NCI-H2227 treated with DMSO at 0.1 percent for 48 hours (cell line): ENCODE measurements at places on chromosomes 7 and 10.

DNA sequence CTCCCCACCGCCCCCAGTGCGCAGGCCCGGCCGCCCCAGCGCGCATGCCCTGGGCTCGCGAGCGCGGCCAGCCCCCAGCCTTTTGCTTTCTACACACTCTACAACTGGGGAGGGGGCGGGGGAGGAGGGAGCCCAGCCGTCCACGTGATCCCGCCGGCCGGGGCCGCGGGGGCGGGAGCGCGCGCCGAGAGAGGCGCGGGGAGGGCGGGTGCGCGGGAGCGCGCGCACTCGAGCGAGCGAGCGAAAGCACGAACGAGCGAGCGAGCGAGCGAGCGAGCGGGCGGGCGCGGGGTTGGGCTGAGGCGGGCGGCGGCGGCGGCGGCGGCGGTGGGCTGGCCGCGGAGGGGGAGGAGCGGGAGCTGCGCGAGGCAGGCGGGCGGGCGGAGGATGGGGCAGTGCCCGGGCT lies at the start of gene AUTS2:
Gene AUTS2, plus strand, starts transcription at position 395 of the 406 bp plus-strand sequence. CDS start 1,179 bp downstream, outside the sequence.
- peak; percentile 96 for DNase-seq

DNA sequence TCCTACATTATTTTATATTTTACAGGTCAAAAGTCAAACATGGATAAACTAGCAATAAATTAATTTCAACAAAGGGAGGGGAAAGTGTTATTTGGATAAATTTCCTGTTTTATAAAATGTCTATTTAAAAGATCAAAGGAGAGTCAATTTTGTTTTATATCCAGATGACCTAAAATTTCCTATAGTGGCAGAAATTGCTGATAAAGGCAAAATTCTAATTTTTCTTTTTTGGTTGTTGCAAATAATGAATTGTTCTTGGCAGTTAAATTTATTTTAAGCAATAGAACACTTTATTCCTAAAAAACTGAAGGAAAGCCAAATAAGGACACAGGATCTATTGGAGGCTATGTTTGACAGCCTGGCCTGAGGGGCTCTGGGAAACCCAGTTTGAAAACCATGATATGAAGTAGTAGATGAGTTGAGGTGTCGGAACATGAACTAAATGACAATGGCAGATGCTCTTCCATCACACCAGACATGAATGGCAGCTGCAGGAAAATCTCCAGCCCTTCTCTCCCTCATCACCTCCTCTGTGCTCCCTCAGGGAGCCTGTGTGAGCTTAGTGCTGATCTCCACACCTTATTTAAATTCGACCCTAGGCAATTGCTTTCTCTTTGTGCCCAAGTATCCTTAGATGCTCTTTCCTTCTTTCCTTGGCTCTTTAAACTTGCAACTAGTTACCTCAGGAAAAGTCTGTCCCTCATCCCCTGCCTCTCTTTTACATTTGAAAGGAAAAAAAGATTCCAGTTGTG lies 395.0 kb downstream of the THSD7A start:
- no peak for DNase-seq

DNA sequence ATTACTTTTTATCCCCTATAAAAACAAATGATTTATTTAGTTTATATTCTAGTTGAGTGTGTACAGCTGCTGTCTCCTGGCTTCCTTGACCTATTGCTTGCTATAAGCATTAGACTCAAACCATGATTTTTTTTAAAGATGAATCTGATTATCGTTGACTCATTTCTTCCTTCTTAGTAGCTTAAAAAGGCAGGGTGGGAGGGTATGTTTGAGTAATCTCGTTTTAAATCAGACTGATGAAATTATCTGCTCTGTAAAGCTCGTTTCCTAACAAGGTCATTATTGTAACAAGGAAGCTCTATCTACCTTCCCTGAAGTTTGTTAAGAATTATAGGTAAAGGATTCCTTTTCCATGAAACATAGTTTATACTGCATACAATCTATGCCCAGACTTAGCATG lies 276.3 kb upstream of the KCND2 start:
- no peak for DNase-seq

- no peak for DNase-seq
These were observed 245.2 kb downstream of the DOCK4 start for GRCh38 chr7:111960984-111961383.

GRCh38 chr7:105675934-105676371 lies 94.7 kb upstream of the EFCAB10 start:
- DNase-seq, result no peak

DNA sequence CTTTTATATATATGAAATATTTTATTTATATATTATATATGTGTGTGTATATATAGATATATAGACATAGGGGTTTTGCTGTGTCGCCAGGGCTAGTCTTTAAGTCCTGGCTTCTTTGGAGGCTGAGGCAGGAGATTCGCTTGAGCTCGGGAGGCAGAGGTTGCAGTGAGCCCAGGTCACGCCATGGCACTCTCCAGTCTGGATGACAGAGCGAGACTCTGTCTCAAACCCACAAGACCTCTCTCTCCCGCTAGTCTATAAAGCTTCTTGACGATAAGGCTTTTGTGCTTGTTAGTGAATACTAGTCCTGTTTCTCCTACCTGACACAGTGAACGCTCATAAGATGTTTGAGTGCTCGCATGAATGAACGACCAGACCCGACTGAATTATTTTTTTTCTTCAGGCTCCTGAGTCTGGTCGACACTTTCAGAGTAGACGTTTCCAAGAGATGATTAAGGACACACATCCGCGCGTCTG lies 577 bp upstream of the DDX21 start:
- DNase-seq, result peak; percentile 67

GRCh38 chr7:1752111-1752510 lies 82.0 kb downstream of the ELFN1 start:
- no peak for DNase-seq

- no peak for DNase-seq
These were observed 2.3 kb upstream of the SH2B2 start for GRCh38 chr7:102284399-102284798.

GRCh38 chr7:145269418-145270161 lies 433.7 kb upstream of the TPK1 start:
- no peak for DNase-seq

GRCh38 chr7:107690611-107691010 lies 30.0 kb downstream of the SLC26A4 start:
- DNase-seq, result no peak

- no peak for DNase-seq
These were observed 235.7 kb upstream of the TCERG1L start for GRCh38 chr10:131547129-131547799.

GRCh38 chr7:140616328-140616727 lies 24.3 kb downstream of the DENND2A start:
- DNase-seq, result peak; percentile 96

GRCh38 chr10:43411536-43411935 lies 2.5 kb upstream of the HNRNPF start:
- DNase-seq, result no peak

- DNase-seq, result peak; percentile 10
These were observed 578.5 kb downstream of the SDK1 start for GRCh38 chr7:3879355-3880075.

DNA sequence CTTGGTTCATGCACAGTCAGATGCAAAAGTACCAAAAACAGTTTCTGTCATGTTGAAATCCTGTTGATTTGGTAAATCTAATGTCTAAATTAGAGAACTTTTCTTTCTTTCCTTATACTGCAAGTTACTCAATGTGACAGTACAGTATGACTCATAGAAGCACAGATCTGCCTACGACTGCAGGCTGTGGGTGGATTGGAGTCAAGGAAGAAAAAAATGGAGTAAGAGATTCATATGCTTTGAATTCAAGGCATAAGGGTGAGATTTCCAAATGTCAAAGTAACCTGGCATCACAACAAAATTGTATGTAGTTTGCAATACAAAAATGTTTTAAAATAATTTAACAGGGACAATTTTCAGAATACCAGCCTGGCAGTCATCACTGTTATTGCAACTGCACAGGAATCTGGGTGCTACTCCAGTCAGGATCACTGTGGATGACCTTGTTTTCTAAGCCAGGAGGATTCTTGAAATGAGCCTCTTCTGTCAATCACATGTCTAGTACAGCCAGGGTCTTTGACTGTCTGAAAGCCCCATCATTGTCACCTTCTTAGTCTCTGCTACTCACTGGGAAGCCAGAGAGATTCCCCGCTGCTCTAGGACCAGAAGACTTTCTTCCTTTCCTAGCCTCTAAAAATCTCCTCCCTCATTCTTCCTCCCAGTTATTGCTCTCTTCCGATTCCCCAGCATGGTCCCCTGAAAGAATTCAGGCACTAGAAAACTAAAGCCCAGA lies 83.6 kb downstream of the CD36 start:
- DNase-seq, result peak; percentile 24

DNA sequence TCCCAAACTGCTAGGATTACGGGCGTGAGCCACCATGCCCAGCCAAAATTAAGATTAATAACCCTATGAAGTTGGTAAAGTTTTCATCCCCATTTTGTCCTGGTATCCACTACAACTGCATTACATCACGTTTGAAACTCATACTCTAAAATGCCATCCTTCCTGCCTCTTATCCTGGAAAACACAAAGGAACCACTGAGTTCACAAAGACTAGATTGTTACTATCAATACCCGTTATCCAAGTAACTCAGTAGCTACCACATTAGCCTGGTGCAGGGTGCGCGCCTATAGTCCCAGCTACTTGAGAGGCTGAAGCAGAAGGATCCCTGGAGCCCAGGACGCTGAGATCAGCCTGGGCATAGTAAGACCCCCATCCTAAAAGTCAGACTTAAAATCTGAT lies 63.5 kb upstream of the ANAPC16 start:
- no peak for DNase-seq

- no peak for DNase-seq
These were observed 35.5 kb upstream of the WAPL start for GRCh38 chr10:86556933-86557649.

- no peak for DNase-seq
These were observed 534 bp upstream of the ACBD5 start for GRCh38 chr10:27241010-27241651.

DNA sequence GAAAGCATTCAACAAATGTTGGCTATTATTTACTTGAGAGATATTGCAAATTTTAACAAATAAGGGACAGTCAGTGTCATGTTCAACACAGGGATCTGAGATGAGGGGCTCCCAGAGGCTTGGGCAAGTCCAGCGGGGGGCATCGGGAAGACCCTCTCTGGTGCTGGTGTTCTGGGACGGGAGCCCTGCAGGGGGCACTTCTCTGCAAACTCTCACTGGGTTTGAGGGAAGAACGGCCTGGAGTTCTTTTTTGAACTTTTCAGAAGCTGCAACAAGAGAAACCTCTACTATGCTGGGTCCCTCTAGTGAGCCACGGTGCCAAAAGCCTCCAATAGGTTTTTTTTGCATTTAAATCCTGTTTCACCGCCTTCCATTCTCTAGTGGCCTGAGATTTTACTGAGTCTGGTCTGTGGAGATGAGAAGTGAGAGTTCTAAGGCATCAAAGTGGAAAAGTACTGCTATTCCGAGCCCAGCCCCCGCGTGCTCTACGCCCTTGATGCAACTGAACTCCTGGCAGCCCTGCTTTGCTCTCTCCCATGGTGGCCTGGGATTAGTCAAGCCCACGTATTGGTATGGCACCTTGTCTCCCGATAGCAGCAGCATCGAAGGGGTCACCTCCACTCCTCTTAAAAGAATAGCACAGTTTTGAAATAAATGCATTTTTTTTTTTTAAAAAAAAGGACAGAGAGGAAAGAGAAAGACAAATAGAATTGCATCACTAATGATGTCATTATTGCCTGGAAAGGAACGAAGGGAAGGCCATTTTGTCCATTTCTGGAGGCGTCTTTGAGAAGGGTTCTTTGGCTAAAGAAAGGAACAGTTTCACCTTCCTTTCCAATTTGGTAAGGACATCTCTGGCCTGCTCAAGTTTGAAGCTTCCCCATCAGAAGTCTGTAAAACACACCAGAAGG lies 43.5 kb downstream of the CLEC2L start:
- DNase-seq, result no peak

- DNase-seq, result no peak
These were observed 81.1 kb upstream of the GTF2IRD1 start for GRCh38 chr7:74372511-74373111.

DNA sequence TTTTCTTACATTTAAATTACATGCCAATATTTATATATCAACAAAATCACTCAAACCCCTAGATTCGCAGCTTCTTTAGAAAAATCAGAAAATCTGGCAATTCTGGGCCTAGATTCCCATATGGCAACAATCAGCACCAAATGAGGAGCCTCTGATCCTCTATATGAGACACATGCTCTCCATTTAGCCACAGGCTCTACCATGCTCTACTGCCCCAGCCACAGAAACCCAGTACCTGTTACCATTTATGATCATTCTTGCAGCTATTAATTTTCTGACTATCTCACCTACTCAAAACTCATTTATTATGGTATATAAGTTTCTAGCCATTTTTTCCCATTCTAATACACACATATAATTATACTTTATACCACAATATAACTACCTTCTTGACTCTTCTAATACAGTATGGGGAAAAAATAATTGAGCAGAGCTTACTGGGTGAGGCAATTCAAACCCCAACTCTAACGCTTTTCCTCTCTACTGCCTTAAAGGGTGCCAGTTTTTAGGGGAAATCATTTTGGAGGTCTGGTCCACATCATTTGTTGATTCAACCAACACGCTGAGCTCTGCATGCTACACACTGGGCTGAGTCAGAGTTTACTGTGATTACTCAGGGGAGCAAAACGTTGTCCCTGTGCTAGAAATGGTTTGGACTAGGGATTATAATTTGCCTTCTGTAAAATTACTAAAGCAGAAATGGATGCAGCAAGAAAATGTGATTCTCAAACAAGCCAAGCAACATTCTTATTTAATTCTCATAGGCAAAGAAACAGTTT lies 11.6 kb downstream of the PDLIM1 start:
- DNase-seq, result no peak

DNA sequence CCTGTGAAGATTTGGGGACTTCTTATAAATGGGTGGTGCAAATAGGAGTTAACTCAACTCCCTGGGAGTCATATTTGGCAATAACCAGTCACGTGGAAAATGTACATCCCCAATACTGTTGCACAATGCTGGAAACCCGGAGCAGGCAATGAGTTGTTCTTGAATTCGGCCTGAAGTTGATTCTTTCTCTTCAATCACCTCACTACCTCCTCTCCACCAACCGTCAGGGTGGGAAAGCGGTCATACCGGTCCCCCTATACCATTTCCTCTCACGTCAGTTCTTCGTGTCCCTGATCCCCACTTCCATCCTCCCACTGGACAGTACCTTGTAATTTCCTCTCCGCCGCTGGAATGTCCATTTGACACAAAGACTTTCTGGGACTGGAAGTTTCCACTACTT lies 2.8 kb downstream of the GIMAP5 start:
- no peak for DNase-seq

DNA sequence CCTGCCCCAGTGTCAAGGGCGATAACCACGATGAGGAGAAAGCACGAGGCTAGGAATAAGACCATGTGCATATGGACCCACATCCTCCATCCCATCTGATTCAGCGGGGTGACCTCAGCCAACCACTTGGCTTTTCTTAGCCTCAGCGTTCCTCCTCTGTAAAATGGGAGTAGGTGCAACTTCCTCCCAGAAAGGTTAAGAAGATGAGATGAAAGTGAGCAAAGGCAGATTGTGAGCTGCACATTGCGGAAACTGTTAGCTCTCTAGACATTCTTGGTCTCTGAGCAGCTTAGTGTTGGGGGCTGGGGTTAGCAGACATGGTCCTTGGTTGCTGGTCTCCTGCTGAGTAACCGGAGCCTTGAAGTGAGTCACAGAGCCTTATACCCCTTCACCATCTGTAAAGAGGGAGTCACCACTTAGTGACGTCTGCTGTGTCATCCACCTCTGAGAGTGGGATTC lies 497.3 kb upstream of the GALNT17 start:
- no peak for DNase-seq

- no peak for DNase-seq
These were observed 53.8 kb downstream of the PROSER2 start for GRCh38 chr10:11876805-11877590.
